GM04503 (cell line): ENCODE measurements at places on chromosomes 16 and 17.

DNA sequence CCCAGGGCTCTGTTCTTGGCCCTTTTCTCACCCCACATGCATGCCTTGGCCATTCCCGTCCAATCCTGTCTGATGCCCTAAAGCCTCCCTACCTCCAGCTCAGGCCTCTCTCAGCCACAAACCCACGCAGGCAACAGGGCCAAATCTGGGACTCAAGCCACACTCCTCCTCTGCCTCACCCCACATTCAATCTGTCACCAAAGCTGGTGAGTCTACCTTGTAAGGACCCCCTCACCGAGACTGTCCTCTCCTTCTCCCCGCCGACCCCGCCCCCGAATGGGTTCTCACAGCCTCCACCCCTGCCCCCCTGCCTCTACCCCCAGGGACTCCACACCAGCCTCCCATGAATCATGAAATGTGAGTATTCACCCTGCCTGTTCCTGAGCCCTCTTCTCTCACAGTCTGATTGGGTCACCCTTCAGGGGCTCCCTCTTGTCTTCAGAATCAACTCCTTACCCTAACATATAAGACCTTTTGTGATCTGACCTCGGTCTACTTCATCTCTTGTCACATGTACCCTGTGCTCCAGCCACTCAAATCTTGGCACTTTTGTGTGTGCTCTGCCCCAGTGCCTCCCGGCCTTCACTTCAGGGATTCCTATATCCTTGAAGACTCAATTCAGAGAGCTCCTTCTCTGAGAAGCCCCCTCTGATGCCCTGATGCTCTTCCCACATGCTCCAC is 10.7 kb downstream of the EPOP start:
- no peak for DNase-seq

GRCh38 chr16:5032748-5033167 is 977 bp downstream of the NAGPA start:
- no peak for DNase-seq

DNA sequence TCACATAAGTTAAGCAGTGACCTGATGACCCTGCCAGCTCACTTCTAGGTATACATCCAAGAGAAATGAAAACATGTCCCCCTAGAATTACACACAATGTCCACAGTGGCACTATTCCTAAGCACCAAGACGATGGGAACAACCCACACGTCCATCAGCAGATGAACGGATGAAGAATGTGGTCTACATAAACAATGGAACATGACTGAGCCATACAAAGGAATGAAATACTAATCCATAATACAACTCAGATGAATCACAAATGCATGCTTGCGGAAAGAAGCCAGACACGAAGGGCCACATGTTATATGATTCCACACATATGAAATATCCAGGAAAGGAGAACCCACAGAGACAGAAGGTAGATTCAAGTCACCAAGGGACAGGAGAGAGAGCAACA is 17.4 kb downstream of the USP22 start:
- DNase-seq, result no peak

DNA sequence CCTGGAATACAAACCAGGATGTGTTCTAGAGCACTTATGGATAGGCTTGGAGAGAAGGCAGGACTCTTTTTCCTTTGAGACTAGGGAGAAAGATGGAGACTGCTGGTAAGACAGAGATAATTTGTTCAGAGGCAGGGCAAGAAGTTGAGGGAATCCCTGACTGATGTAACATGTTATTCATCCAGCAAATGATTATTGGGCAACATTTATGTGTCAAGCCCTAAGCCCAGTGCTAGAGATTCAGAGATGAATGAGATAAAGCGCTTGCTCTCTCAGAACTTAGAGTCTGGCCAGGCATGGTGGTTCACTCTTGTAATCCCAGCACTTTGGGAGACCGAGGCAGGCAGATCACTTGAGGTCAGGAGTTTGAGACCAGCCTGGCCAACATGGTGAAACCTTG is 47.8 kb upstream of the NUFIP2 start:
- DNase-seq, result peak; percentile 25

- no peak for DNase-seq
These were observed 4.3 kb downstream of the KATNB1 start for GRCh38 chr16:57739756-57740422.

GRCh38 chr17:36972186-36972700 is 23.5 kb downstream of the AATF start:
- no peak for DNase-seq

- DNase-seq, result peak; percentile 32
These were observed 75.1 kb downstream of the FOXL1 start for GRCh38 chr16:86653285-86654006.

DNA sequence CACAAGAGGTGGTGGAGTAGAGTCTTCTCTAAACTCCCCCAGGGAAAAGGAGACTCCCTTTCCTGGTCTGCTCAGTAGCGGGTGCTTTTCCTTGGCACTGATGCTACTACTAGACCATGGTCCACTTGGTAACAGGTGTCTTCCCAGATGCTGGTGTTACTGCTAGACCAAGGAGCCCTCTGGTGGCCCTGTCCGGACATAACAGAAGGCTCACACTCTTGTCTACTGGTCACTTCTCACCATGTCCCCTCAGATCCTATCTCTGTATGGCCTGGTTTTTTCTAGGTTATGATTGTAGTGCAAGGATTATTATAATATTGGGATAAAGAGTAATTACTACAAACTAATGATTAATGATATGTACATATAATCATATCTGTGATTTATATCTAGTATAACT is 49.7 kb upstream of the ARL4D start:
- DNase-seq, result no peak

DNA sequence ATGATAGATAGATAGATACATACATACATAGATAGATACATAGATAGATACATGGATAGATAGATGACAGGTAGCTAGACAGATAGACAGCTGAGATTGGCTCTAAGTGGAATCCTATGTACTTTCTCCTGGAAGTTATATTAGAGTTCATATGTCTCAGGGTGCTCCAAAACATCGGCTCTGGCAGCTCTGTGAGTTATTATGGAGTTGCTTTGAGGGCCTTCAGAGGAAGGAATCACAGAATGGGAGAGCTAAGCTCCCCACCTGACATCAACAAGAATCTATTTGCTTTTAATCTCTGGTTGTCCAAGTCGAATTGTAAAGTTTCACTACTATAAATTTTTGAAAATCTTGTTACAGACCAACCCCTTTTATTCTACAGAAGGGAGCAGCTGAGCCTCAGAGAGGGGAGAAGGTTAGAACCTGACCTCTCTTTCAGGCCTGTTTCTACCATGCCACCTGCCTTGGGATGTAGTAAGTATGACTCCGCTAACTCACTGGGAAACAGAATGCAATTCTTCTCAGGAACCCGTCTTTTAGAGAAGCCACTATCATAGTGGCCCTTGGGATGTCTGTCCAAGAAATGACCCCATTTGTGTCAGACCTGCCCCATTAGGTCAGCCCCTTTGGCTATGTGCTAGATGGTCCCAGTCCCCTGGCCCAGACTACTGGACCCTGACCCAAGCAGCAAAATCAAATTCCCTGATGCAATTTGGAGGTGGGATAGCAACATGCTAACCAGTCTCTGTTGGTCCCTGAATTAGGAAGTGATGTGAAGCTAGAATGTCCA is 18.3 kb downstream of the GP2 start:
- no peak for DNase-seq

DNA sequence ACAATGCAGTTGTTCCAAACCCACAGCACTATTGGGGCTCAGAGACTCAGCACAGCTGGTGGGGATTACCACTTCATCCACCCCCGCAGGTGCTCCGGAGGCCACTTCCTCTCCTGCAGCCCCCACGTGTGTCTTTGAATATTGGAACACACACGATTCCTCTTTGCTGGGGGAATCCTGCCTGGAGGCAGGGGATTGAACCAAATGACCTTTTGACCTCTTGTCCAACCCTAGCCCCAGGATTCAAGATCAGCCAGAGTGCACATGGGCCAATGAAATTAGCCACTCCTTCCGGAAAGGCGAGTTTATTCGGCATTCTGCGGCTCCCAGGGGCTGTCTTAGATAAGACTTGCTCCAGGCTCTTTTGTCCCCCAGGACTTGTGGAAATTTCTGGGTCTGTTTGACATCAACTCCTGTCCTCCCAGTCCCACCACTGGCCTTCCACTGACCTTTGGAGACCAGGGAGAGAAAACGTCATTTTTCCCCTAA is 350.2 kb downstream of the FOXL1 start:
- DNase-seq, result no peak

DNA sequence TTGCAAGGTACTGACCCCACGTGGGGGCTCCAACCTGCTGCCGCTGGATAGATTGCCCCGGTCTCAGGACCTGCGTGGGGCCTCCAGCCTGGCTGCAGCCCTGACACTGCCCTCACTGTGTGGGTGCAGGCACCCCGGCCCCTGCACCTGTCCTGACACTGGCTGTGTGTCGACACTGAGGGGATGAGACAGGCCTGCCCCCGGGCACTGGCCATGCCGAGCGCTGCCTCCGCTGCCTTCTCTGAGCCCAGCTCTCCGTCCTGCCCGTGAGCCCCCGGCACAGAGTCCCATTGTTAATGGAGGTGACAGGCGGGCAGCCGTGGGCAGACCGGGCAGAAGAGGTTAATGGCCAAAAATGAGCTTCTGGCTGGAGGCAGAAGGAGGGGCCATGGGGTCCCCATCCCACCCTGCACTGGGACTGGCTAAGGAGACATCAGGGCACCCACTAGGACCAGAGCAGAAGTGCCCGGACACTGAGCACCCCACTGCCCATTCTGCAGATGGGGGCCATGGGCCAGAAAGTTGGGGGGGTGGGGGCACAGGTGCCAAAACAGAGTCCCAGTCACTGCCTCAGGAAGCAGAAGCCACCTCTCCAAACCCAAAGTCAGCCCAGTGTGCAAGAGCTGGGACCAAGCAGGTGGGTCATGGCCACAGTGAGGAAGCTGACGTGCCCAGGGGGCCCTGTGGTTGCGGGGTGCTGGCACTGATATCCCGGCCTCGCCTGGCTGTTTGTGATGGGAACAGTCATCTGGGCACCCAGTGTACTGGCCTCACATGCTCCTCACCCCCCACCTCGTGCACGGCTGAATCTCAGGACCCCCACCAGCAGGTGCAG is 2.5 kb upstream of the PRR35 start:
- DNase-seq, result no peak

DNA sequence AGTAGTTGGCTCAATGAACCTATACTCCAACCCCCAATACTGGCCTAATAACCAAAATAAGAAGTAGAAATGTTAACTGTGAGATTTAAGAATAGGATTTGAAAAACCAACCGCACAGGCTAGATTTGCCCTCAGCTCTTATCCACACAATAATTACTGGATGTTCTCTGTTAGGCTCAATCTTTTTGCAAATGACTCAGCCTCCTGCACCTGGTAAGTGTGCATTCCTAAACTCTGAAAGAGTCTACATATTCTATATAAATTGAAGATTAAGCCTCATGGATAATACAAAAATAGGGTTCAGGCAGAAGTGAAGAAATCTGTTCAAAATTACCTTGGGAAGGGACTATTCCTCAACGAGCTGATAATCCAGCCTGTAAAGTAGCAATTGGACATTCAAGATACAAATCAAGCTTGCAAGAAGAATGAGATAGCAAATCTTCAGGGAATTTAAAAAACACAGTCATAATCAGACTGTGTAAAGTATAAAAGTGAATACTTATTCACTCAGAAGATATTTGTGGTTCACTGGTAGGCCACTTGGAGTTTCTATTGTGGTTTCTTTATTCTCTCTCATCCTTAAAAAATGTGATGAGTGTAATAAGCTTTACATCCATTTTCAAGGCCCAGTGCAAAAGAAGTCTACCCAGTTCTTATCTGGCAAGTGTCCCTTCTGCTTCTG is 931.9 kb upstream of the SOX9 start:
- peak; percentile 92 for DNase-seq

DNA sequence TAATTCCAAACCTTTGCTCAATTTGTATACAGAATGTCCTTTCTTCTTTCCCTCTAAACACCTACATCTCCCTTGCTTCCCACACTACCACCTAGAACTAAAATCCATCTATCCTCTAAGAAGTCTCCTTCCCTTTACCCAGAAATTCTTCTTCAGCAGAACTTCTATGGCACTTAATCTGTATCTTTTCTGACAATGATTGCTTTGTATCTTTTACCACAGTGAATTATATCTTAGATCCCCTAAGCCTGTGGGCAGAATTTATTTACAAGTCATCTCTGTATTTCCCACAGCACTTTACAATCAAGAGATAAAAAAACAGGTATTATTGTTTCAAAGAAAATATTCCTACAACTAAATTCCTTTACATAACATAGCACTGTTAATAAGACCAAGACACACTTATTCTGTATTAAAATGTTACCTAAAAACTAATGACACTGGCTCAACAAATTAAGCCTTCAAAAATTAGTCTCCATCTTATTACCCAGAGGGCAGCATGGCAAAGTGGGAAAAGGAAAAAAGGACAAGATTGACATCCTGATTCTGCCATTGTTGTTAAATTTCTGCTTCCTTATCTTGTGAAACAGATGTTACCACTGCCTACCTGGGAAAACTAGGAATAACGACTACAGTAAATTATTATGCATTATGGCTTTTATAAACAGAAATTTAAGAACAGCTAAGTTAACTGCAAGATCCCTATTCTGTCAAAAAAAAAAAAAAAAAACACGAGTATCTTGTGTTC is 42.8 kb downstream of the KANSL1 start:
- no peak for DNase-seq

DNA sequence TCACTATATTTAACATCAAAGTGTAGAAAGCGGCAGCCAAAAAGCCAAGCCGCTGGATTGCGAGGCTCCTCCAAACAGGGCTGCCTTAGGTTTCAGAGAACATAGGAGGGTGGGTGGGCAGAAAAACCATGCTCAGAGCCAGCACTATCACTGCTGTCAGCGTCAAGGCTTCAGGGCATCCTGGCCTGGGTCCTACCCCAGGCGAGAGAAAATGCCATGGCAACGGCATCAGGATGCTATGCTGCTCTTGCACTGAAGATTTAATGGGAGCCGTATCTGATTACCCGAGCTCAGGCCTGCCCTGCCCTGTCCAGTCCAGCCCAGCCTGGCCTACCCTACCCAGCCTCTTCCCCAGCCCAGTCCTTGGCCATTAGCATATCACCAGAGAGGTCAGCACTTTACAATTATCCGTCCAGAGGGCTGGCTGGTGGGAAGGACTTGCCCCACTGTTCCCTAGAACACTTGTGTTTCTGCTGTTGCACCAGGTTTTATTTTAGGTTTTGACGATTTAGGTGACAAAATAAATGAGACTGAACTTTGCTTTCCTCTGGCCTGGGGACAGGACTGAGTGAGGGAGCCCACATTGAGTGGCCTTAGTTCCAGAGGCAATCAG is 61.1 kb downstream of the TOM1L2 start:
- no peak for DNase-seq
